ENCODE measurements at places on chromosomes 3 and 15.

DNA sequence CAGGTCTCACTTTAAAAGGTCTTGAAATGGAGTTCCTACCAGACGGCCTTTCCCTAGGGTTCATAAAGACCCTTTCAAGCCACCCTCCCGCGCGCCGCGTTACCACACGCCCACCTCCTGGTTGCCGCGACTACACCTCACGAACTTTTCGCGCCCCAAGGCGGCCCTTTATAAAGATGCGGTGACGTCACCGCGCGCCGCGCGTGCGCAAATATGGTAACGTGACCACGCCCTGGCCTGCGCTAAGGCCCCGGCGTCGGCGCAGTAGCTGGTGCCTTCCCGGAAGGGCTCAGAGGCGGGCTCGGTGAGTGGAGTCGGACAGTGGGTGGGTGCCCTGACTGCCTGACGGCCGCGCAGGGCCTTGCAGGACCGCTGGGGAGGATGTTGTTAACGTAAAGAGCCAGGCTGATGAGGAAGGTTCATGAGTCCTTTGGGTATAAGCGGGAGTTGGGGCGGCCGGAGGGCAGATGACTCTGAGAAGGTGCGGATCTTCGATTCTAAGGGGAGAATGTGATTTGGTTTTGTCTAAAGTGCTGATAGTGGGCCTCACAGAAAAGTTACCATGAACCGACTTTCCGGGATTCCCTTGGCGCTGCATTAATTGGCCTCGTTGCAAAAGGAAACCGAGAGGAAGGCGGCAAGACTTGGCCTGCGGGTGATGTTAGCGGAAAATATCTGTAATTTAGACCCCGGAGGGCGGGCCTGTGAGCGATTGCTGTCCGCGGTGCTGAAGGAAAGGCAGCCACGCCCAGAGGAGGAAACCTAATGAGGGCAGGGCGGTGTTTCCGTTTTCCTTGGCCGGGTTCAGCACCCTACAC is 54.4 kb downstream of the FEZF2 start:
- peak; percentile 89 for DNase-seq

- DNase-seq = no peak
Observed at GRCh38 chr3:58627941-58628340, 38.6 kb downstream of the FAM3D start.

- DNase-seq = peak; percentile 67
Observed at GRCh38 chr3:85576091-85576690, 617.4 kb downstream of the CADM2 start.

GRCh38 chr15:66224946-66225345 is 28.6 kb downstream of the MEGF11 start:
- no peak for DNase-seq

- no peak for DNase-seq
Observed at GRCh38 chr15:80562846-80563245, 132.3 kb upstream of the ABHD17C start.

DNA sequence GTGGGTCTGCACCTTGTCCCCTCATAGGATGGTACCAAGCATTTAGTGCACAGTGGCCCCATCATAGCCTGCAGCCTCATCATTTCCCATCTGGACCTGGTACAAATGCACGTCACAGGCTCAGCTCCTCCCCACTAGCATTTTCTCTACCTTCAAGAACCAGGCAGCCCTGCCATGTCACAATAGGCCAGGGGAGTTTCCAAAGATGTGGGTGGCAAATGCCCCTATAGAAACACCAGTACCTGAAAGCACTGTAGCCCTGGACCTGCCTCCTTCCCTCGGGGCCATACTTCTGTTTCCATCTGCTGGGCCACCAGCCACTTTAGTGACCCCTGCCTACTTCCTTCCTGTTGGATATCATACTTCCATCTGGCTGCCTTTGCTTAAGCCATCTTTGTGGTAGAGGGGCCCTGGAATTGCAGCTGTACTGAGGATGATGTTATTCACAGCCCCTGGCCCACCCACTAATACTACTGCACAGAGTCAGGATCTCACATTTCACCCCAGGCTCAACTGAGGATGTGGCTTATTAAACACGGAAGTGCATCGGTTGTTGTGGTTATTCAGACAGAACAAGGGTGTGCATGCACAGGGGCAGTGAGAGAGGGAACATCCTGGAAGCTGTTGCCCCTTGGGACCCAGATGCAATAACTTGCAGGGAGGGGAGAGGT is 3.8 kb downstream of the TCTA start:
- no peak for DNase-seq

GRCh38 chr15:101463270-101463669 is 26.2 kb downstream of the PCSK6 start:
- no peak for DNase-seq

DNA sequence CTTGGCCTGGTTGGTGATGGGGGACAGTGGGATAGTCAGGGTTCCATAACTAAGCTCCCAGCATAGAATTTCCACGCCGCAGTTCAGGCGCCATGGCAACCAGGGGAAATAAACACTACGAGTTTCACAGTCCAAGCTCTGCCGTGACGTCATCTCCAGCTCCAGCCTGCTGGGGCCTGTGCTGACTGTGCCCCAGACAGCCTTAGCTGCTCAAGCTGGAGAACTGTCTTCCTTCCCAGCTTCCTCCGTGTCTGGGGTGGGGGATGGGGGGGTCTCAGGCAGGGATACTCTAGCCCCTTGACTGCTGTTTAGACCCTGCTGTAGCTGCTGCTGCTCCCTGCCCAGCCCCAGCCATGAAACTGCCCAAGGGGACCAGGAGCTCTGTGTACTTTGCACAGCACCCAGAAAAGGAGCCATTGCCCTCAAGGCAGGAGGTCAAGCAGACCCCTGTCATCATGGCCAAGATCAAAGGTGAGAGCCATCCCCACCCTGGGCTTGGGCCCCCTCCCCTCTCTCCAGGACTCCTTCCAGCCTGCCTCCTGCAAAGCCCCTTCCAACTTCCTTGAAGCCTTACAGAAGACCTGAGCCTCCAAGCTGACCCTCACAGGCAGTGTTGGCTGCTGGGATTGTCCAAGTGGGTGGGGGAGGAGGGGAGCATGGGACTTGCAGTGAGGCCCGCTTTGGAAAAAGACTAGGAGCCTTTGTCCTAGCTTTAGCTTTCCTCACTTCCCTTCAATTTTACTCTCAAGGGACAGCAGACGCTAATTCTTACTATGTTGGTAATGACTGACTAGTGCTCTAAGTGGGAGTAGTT is 11.4 kb upstream of the CSPG4 start:
- peak; percentile 50 for DNase-seq

DNA sequence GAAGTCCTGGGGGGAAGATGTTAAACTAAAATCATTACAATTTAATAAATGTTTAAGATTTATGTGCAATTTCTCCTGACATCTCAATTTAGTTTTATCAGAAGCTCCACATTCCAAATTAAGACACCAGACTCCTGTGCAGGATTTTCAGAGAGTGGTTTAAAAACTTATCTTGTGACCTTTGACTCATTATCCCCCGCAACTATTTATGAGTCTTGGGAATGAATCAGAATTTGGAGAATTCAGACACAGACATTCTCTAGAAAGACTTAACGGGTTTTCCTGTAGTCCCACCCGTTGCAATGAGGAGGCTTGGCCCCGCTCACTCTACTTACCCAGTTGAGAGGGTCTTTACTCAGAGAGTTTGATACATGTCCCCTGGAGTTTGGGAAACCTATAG is 7.1 kb downstream of the OR5K2 start:
- DNase-seq = no peak

GRCh38 chr3:29070959-29071634 is 209.8 kb upstream of the RBMS3 start:
- no peak for DNase-seq

GRCh38 chr3:39094851-39095677 is 12.4 kb downstream of the GORASP1 start:
- DNase-seq = no peak

GRCh38 chr3:142849148-142849547 is 39.7 kb downstream of the PCOLCE2 start:
- DNase-seq = no peak

GRCh38 chr3:136661282-136661681 is 90.9 kb downstream of the STAG1 start:
- no peak for DNase-seq

DNA sequence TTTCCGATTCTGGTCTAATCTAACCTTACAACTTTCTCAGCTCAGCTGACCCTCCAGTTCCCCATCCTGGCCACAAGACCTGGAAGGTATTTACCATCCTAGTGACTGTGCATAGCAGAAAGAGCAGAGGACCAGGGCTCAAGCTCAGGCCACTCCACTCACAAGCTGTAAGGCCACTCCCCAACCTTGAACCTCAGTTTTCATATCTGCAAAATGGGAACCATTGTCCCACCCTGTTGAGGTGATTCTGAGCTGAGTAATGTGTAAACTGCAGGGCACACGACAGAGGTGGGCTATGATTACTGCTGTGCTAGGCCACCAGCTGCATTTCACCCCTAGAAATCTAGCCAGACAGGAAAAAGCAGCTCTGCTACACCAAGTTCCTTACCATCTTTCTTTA is 21.7 kb downstream of the TMEM40 start:
- DNase-seq = no peak

DNA sequence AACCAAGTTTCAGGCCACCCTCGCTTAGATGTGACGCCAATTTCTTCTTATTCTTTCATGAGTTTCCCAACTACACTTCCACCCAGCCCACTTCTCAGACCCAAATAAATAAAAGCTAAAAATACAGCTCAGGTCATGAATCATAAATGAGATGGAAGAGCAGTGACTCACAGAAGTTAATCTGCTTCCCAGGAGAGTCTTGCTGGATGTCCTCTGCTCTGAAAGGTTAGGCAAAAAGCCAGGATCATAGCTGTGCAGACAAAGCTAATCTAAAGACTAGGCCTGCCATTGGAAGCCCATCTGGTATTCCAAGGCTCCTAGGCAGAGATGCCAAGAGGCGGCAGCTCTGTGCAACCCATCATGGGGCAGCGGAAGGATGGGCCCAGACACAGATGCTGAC is 24.1 kb downstream of the SHC4 start:
- no peak for DNase-seq

DNA sequence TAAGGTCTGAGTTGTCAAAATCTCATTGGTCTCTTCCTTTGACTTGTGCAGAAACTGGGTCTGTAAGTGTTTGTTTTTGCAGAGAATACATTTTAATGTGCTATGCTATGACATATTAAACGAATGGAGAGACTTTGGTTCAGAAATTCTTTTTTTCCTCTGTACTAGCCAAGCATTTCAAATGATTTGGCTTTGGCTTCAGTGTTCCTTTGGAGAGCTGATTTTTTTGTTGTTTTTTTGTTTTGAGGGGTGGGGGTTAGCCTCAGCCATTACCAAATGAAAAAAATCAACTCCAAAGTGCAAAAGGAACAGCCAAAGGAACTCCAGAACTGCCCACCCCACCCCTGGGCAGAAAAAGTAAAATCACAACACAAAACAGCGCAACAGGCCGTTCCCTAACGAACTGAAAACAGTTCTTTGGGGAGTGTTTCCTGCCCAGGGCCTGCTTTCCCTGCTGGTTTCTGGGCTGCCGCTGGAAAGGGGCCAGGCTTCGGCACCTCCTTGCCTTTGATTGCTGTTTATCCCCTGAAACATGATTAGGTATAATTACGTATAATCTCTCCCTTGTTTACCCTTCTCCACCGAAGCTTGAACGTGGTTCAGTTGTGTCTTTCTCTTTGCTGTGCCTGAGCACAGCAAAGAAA is 57.6 kb upstream of the NEO1 start:
- DNase-seq = no peak

DNA sequence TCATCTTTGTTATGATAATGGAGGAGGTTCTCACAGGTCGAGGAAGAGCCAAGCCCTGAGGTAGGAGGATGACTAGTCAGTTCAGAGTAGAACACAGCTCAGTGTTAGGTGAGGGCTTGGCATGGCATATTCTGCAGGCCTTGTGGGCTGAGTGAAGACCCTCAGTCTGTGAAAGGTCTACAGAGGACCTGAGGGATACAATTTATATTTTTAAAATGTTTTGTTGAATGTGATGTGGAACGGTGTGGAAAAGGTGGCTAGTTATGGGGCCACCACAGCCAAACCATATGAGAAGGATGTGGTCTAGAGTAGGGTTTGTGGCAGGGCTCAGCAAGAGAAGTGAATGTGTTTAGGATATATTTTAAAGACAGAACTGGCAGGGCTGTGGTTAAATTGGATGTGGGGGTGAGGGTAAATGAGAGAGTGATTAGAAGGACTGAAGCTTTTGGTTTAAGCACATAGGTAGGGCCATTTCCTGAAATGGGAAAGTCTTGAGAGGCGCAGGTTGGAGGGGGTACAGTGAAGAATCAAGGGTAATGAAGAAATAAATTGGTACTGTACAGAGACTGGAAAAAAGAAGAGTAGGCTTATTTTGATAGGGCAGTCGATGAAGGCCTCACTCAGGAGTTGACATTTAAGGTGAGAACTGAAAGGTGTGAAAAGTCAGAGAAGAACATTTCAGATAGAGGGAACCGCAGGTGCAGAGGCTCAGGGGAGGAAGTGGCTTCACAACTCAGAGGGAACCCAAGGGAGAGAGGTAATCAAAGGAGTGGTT is 60.5 kb downstream of the SPTSSB start:
- DNase-seq = no peak

DNA sequence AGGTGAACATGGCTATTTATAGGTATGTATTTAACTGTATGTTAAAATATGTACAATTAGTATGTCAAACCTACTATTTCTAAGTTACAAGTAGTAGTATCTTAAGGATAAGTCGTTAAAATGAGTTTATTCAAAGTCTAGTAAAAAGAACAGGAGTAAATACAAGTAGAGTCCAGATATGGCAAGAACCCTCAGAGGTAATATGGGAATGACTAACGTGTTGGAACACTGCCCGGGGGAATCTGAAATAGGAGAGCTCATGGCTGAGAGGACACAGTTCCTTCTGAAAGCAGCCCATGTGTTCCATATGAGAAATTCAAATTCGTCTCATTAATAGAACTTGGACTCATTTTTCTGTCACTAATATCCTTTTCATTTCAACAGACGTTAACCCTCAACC is 158.8 kb downstream of the CLSTN2 start:
- peak; percentile 32 for DNase-seq

DNA sequence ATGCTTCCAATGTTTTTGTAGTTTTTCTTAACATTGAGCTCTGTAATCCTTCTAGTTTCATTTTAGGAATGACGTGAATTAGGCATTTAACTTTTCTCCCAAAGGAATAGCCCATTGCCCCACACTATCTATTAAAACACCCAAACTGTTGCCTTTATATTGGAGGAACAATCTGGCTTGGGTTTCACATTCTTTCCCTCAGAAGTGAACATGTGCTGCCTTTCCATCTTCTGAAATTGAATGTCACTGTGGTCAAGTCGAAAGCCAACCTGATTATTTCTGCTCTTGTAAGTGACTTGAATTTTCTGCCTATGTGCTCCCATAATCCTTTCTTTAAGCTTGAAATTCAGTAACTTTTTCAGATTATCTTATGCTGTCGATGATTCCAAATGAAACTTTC is 214.5 kb downstream of the SLC9A9 start:
- DNase-seq = no peak

DNA sequence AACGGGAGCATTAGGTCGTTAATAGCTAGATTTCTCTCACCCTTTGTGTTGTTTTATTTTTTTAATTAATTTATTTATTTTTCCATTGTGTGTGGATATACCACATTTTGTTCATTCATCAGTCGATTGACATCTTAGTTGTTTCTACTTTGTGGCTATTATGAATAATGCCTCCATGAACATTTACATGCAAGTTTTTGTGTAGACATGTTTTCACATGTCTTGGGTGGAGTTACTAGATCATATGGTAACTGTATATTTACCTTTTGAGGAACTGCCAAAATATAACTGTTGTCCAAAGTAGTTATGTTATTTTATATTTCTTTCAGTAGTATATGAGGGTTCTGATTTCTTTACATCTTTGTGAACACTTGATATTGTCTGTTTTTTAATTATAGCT is 18.8 kb downstream of the ZWILCH start:
- no peak for DNase-seq

GRCh38 chr15:75455982-75456531 is 4.6 kb upstream of the SIN3A start:
- peak; percentile 47 for DNase-seq

Data from SK-MEL-5 (cell line).